ENCODE measurements at places on chromosomes 2 and 18.

- no peak for DNase-seq
Measured at GRCh38 chr2:234286956-234287355, 209.9 kb downstream of the ARL4C start.

- DNase-seq, result no peak
Measured at GRCh38 chr2:197170208-197170607, 140.4 kb downstream of the ANKRD44 start.

DNA sequence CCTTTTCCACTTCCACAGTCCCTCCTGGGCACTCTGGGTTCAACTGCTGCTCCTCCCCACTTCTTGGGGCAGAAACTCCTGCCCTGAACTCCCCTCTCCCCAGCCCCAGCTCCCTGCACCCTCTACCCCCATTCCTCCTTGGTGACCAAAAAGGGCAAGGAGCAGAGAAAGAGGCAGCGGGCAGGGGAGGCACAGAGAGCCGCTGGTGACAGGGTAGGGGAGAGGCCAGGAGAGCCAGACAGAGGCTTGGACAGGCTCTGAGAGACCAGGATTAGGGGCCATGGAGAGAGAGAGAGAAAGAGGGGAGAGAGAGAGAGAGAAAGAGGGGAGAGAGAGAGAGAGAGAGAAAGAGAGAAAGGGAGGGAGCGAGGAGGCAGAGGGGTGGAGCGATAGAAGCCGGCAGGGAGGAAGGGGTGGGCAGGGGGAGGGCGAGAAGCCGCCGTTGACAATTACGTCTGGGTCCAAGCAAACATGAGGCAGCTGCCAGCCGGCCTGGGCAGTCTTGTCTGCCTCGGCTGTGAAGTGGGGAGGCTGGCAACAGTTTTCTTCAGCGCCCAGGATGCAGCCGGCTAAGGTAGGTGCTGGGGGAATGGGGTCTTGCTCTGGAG lies at the start of gene KCNIP3:
TSS of gene KCNIP3 (plus strand) at position 468 of the 608 bp plus-strand sequence. CDS start at position 560, 92 bp downstream.
- no peak for DNase-seq

DNA sequence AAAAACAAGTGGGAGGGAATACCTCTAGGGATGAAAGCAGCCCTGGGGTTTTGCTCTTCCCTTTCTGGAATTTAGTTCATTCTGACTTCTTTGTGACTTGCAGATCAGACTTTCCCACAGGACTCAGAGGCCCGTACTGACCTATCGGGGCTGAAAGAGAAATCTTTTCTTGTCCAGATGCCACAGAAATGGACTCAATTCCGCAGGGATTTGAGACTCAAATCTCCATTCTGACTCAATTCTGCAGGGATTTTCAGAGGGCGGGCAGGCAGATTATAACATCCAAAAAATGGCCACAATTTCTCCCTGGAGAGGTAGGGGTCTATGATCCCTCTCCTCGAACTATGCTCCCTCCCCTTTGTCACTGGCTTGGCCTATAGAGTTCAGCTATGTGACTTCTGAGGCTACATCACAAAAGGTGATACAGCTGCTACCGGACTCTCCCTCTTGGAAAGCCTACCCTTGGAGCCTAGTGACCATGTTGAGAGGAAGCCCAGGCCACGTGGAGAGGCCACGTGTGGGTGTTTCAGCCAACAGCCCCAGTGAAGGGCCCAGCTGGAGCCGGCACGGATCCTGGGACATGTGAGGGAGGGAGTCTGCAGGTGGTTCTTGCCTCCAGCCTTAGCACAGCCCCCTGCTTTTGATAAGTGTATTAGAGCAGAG lies 4.8 kb upstream of the EFHD1 start:
- DNase-seq, result no peak

- no peak for DNase-seq
Measured at GRCh38 chr2:71001981-71002570, 7.4 kb upstream of the TEX261 start.

DNA sequence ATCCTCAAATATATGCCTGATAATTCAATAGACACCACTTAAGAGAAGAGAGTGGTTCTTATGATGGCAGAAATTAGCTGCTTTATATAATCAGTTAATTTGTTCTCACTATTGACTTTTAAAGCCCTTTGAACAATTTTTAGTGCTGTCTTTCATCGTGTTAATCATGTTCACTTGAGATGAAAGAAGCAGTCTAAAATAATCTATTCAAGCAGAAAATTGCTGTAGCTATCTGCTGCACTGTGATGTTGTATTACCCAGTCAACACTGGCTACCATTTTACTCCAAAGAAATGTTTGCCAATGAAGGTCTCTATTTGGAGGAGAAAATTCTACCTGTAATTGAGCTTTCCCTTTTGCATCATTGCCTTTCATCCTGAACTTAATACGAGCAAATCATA lies 459.8 kb upstream of the FSIP2 start:
- DNase-seq, result no peak

- DNase-seq, result no peak
Measured at GRCh38 chr2:216539120-216539519, 40.5 kb downstream of the RPL37A start.

- no peak for DNase-seq
Measured at GRCh38 chr2:167964650-167965413, 282.6 kb downstream of the STK39 start.

DNA sequence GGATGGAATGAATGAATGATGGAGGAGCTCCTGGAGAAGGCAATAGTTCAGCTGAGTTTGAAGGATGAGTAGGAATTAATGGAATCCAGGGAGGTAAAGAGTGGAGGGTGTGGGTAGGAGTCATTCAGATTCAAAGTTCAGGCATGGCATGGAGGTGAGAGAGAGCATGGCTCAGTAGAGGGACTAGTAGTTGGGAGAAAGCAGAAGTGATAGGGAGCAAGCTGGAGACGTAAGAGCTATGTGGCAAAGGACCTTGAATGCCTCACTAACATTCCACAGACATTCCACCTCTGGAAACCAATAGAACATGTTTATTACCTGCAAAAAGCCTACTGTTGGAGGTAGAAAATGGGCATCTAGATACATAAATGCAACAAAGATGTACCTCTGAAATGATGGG lies 170.1 kb downstream of the HAUS1 start:
- no peak for DNase-seq

- no peak for DNase-seq
Measured at GRCh38 chr2:105514576-105514975, 115.7 kb upstream of the FHL2 start.

DNA sequence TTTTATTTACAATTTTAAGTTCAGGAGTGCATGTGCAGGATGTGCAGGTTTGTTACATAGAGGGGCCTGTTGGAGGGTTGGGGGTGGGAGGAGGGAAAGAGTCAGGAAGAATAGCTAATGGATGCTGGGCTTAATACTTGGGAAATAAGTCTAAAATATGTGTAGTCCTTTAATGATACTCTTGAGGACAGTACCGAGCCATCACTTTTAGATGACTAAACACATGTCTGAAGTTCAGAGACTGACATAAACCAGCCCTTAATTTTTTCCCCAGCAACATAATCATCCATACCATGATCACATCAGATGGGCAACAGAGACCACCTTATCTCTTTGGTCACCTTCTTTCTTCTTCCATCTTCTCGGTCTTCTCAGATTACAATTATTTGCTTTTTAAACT lies 189.1 kb upstream of the COL3A1 start:
- no peak for DNase-seq

- no peak for DNase-seq
Measured at GRCh38 chr2:215573496-215573895, 137.6 kb upstream of the FN1 start.
